ENCODE measurements at places on chromosomes 2 and 18.

DNA sequence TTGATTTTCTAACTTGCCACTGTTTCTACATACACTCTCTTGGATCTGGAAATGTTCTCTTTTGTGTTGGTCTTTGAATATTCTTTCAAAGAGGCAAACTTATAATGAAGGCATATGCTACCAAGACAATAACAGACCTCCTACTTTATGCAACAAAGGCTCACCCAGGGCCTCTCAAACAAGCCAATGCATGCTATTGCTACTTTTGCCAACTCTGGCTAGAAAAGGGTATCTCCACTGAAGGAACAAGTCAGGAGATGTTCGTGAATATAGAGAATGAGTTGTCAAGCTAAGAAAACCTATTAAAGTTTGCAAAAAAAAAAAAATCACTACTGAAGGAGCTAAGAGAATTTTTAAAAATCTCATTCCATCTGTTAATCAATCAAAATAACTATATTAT is 15.9 kb upstream of the DSG2 start:
- no peak for DNase-seq

GRCh38 chr2:232324778-232325177 is 53.8 kb upstream of the ALPP start:
- DNase-seq, result no peak

- DNase-seq, result no peak
Measured at GRCh38 chr18:55539240-55539639, 48.8 kb downstream of the TCF4 start.

- no peak for DNase-seq
Measured at GRCh38 chr18:70260683-70261082, 28.2 kb upstream of the SOCS6 start.

- DNase-seq, result no peak
Measured at GRCh38 chr18:73841661-73842060, 306.0 kb downstream of the FBXO15 start.

- no peak for DNase-seq
Measured at GRCh38 chr2:67772216-67773170, 290.3 kb downstream of the C1D start.

- DNase-seq, result no peak
Measured at GRCh38 chr18:28725876-28726275, 548.9 kb upstream of the CDH2 start.

DNA sequence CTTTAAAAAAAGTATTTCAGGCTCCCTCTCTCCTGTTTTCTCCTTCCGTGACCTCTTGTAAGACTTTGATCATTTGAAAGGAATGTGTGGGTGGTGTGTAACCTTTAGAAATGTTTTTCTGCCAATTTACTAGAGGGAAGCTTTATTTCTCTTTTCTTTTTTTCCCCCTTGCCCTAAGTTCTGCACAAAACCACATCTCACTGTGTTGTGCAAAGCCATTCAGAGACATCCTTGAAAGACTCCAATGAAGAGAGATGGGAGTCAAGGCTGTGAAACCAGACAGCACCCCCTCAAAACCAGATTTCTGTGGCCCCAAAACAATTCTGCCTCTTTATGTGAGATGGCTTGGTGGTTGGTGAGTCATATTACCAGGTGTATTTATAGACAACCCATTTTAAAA is 184.6 kb upstream of the ERBB4 start:
- DNase-seq, result no peak

- no peak for DNase-seq
Measured at GRCh38 chr2:239138610-239139009, 262.2 kb downstream of the HDAC4 start.

DNA sequence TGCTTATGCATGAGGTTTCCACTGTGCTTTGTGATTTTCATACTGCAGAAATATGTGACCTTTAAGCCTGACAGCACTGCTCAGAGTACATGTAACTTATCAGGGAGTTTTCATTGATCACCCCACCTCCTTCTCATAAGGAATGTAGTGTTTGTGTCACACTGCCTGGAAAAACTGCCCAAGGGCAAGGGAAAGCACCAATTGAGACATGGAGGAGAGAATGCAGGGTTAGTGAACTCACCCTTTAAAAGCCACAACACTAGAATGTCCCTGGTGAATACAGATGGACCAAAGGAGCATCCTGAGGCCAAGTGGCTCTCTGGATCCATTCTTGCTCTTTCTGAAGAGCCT is 147.2 kb upstream of the SPATS2L start:
- DNase-seq, result no peak

- DNase-seq, result no peak
Measured at GRCh38 chr2:46841621-46842020, 74.0 kb downstream of the MCFD2 start.

DNA sequence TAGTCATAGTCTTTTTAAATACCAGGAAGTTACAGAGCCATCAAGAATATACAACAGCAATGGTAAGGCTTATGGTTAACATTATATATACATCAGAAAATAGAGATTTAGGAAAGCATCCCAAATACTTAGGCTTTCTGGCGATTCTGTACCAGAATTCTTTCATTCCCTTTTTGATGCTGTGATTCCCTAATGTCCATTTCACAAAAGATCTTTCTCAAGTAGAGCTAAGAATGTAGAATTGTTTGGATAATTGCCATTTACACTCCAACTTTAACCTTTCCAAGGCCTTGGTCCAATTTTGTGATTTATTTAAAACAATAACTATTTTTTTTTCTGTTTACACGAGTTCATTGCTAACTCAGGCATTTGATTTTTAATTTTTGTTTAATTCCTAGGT is 422.2 kb downstream of the MTX2 start:
- DNase-seq, result no peak

DNA sequence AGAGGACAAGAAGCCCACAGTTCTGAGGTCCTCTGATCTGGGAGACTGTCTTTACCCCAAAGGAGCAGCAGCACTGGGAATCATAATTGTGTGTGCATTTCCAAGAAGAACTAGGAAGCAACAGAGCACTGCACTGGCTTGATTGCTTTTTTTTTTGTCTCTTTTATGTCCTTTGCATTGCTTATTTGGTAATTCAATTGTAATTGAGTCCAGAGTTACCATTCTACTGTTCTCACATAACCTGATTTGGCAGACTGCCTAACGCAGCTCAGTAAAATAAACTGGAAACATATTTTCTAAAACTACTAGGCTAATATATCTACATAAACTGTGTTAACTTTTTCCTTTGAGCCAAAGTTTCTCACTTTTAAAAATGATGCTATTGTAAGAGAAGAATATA is 190.3 kb upstream of the SLC8A1 start:
- DNase-seq, result no peak

DNA sequence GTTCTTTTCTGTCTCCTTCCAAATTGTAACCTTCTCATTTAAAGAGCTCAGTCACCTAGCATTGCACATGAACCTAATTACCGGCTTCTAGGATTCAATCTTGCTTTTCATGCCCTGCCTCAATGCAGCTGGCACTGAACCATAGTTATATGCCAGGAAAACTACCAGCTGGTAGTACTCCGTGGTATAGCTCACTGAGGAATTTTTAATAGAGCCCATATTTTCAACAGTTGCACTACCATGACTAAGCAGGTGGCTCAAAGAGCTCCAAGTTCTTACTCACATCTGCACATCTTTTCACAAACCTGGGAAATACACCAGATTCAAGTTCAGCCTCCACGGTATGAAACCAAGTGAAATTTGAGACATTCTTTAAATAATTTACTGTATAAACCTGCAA is 363.5 kb downstream of the GRB14 start:
- DNase-seq, result no peak

GRCh38 chr2:217935235-217935879 is 67.4 kb downstream of the TNS1 start:
- DNase-seq, result no peak

GRCh38 chr18:13608791-13609532 is 117.4 kb downstream of the FAM210A start:
- DNase-seq, result peak; percentile 40

DNA sequence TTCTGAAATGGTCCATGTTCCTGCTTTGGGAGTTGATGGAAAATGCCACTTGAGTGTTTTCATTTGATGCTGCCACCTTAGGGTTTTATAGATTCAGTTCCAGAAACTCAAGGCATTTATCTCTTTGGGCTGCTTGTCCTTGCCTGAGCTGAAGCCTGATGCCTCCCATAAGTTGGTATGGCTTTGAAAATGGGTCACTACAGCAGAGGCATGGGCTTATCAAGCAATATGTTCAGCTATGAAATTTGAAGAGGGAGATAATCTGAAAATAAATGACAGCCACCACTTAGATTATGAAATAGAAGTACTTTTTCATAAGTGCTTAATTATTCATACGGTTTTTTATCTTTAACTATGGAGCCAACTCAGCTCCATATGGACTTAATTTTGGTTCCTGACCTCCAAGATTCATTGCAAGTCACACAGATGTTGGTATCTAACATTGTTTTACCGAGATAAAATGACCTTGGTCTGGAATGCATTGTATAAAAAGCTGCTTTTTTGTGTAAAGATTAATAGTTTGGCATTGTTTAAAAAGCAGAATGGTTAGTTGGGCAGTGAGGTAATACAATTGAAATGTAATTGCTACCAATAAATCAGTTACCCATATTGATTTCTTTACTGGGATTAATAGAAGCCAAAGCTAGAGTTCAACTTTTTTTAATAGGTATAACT is 4.5 kb downstream of the SLC14A1 start:
- no peak for DNase-seq

- DNase-seq, result no peak
Measured at GRCh38 chr18:45073556-45073955, 392.9 kb downstream of the SETBP1 start.

DNA sequence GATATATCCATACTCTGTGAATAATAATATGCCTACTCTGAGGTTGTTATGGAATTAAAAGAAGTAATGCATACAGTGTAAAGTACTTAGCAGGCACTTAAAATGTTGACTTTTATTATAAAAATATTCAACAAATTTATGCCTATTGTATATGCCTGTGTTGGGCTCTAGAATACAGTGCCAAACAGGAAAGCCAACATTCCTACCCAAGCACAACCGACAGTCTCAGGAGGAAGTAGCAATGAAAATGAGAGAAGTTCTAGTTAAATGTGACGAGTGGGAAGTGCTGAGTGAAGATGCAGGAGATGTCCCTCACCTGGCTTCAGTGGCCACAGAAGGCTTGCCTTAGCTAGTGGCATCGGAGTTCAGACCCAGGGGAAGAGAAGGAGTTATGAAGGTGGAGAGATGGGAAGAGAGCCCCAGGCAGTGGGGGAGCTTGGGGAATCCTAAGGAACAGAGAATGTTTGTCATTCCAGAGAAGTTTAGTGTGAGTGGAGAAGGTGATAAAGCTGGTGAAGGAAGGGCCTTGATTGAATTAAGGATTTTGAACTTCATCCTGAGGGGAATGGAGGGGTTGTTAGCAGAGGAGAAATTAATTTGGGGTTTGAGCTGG is 105.4 kb upstream of the CNGA3 start:
- no peak for DNase-seq

- DNase-seq, result no peak
Measured at GRCh38 chr2:226934546-226935201, 98.8 kb downstream of the RHBDD1 start.

DNA sequence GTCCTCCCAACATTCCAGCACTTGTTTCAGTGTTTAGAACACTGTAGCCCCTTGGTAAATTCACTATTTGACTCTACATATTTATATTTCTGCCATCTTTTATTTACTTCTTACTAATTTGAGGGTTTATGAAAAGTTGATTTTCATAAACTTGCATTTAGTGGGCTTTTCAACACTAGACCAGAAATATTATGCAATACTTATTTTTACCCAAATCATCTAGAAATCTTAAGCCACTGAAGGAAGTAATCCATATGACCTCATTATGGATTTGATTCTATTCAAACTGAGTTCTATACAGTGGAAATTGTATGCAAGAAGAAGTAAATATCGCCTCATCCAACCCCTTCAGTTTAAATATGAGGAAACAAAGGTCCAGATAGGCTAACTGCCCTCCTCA is 92.6 kb upstream of the VRK2 start:
- no peak for DNase-seq

- DNase-seq, result no peak
Measured at GRCh38 chr2:45282646-45283045, 273.4 kb upstream of the SIX2 start.

- DNase-seq, result no peak
Measured at GRCh38 chr2:212538305-212539071, at the start of gene ERBB4. Gene ERBB4, minus strand, starts transcription at chr2:212538802. Its CDS starts 272 bp downstream, at chr2:212538530.

- DNase-seq, result no peak
Measured at GRCh38 chr2:224366267-224366844, 35.6 kb downstream of the FAM124B start.

DNA sequence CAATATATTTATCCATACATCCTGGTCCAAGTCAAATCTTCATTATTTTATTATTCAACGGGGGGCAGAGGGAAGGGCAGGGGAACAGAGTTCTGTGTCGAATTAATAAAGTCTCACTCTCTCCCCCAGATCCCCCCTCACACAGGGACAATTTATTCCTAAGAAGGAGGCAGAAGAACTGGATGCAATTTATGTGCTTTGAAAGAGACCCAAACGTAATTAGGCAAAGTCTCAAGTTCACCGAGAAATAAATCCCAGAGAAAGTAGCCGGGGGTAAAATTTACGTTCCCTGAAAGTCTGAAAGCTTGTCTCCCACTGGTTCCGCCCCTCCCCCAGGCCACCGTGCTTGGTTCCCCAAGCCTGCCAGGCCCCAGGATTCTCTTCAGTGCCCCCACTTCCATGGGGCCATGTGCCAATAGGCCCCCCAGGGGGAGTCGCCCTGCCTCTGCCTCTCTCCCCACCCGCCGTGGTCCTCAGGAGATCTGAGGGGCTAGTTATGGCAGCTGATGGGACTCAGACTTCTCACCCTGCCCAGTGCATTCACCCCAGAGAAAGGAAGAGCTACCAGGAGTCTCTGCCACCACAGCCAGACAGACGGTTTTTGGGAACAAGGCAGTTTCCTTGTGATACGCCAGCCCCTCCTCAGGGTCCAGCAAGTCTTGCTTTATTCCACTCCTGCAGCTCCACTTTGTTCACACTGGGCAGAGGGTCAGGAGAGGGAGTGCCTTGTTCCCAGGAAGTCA is 215.5 kb downstream of the CYP26B1 start:
- no peak for DNase-seq

DNA sequence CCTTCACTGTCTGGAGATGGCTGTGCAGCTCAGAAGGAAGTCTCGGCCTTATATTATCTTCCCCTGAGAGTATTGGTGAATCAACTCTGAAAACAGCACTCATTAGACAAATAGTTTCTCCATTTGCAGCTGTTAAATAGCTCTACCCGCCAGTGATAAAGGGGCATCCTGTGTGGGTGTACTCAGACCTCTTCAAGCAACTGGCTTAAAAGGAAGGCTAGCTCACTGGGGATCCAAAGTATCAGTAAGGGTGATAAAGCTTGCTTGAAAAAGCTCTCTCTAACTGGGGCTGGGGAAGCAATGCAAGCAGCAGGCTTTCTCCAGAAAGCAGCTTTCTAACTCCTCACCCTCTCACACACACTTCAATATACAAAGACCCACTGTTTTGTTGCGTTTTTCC is 64.9 kb upstream of the PSMD14 start:
- DNase-seq, result no peak

GRCh38 chr2:52395912-52396311 is 1364.0 kb upstream of the NRXN1 start:
- DNase-seq, result no peak

DNA sequence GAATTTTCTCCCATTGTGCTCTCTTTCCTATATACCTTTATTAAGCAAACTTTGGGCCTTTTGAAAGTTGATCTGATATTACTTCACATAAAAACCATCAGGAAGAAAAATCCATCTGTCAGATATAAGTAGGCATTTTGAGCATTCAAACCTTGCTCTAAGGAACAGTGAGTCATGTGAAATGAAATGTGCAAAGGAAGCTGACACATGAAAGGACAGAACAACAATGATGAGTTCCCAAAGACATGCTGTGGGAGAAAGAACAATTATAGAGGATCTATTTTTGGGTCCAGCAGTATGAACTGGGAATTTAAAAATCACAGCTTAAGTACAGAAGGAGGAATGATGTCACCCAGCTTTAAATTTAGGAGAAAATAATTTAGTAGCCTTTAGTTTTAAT is 18.1 kb downstream of the CALCRL start:
- DNase-seq, result no peak

Measured in activated naive CD8-positive, alpha-beta T cell treated with anti-CD3 and anti-CD28 coated beads, Interleukin-2, amount 50 U/mL, for 24 hours (primary cell).